Dorsolateral prefrontal cortex (tissue), 122 donors: ENCODE measurements at places on chromosomes 2 and 18. TPM values are rescaled to one million over a fixed set of nuclear protein-coding genes. Genes with fewer than 3 reads are reported as not detected.
A peak's percentile ranks its signal among the peaks of the same experiment; 100 is the strongest.

DNA sequence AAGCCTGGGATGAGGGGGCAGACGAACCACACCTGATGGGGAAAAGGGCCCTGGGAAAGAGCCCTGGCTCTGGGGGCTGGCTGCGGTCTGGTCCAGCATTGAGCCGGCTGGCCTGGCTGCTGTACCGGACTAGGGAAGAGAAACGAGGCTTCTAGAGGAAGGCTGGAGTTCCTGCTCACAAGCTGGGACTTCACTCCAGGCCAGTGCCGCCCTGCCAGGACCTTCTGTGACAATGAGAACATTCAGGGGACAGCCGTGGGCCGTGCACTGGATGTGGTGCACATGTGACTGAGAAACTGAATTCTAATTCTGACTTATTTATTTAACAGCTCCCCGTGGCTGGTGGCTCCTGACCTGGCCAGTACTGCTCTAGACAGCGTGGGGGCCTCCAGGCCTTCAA lies 269.3 kb downstream of the HDAC4 start:
- DNase-seq = no peak

DNA sequence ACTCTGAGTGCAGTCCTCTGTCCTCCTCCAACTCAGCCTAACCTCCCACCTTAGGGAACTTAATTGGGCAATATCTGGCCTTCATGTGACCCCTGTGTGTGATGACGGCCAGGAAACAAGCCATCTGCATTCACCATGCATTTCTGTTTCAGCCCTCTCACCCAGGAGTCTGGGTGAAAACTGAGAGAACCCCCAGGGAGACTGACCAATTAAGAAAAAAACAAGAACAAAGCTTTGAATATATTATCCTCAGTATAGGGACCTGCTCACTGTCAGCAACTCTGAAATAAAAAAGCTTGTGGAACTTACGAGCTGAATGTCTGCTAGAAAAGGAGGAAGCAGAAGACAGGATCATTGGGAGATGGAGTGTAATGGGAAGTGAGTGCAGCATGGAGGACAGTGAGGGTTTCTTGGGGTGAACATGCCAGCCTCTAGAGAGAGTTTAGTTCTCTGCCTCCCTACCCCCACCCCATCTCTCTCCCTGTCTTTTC lies 9.5 kb downstream of the MAPRE2 start:
- DNase-seq = no peak

GRCh38 chr2:143949121-143949848 lies 570.6 kb downstream of the ZEB2 start:
- no peak for DNase-seq

DNA sequence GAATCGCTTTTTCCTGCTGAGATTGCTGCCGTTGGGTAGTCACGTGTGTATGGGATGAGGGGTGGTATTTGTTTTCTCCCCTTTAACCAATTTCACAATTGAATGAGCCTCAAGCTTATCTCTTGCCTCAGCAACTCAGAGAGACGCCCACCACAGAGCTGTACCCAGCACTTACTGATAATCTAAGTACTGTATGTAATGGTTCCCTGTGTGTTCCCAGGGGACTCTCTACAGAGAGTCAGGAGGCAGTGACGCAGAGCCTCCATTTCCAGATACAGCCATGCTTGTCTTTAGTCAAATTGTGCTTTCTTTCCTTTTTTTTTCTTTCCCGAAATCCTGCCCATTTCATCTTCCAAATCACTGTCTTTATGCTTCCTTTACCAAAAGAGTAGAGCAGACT lies 1102.1 kb upstream of the KLHL29 start:
- DNase-seq = no peak

DNA sequence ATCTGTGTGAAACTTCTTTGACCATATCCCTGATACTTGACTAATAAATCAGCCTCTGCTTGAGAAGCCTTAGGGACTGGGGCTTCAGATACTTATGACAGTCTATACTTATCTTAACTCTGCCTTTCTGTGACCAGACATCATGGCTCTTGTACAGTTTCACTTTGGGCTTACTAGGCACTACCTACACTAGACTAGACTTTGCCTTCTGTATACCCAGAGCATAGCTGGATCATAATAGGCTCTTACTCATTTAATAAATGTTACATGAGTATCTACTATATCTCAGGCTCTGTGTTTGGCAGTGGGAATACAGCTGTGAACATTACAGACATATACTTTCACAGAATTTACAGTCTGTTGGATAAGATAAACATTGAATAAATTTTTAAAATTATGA lies 9.0 kb downstream of the UGP2 start:
- DNase-seq = no peak

DNA sequence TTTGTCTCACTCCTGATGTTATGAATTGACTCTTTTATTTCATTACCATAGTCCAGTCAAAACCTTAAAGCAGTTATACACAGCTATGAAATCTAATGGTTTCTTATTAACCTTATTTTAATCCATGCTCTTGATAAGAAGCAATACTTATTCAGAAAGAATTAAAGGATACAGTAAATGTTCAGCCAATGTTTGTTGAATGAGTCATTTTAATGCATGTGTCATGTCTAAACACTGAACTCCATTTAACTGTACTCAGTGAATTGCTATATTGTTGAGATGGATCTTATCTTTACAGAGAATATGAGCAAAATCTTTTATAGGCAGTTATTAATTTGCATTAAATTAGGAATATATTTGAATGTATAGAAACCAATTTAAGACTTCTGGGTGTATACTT lies 135.1 kb upstream of the TFPI start:
- no peak for DNase-seq

GRCh38 chr2:30026091-30027055 lies 105.0 kb upstream of the ALK start:
- peak; percentile 68 for DNase-seq

GRCh38 chr2:27735263-27735904 lies 36.1 kb upstream of the MRPL33 start:
- DNase-seq = no peak

- no peak for DNase-seq
Measured at GRCh38 chr18:35443434-35443833, 54.3 kb downstream of the INO80C start.

- DNase-seq = no peak
Measured at GRCh38 chr2:20759487-20759886, 63.4 kb downstream of the LDAH start.

DNA sequence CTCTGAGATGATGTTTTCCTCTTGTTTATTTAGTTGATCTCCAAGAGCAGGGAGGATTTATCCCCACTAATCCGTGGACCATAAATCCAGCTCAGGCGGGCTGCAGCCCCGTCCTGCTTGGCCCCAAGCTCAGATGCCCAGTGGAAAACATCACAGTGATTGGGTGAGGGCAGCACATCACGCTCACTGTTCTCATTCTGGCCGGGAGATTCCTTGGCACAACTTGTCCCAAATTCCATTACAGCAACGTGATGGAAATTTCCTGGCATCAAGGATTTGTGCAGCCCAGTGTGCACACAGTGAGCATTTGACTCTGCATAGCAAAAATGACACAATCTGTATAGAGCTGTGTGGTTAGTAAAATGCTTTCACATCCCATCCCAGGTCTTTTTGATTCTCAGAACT lies 96.8 kb downstream of the VAPA start:
- no peak for DNase-seq

- DNase-seq = no peak
Measured at GRCh38 chr2:112577756-112578155, 6.7 kb upstream of the CHCHD5 start.

DNA sequence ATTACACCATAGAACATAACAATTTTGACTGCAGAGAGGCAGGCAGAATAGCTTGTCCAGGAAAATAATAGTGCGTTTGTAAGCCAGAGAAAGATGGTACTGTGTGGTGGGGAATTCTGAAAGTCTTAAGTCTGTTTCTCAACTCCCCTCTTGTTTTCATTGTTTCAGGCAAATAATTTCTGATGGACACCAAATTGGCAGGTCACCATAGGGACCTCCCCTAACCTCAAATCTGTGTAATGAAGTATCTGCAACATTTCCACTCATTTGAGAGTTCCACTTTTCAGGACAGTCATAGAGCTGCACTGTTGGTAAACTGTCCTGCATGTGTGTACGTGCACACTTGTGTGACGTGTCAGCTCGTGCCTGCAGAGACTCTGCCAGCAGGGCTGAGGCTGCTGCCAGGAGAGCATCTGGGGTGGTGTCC lies 195.6 kb downstream of the AGAP1 start:
- peak; percentile 36 for DNase-seq

FSHR gene
- total RNA-seq = 2.5 TPM

PCARE gene
- 0.26 TPM for total RNA-seq

CLEC4F gene
- total RNA-seq = 0.26 TPM

IL1R2 gene
- total RNA-seq = not detected

PLA2R1 gene
- 4.2 TPM for total RNA-seq
